ENCODE measurements at places on chromosomes 11 and 22.

DNA sequence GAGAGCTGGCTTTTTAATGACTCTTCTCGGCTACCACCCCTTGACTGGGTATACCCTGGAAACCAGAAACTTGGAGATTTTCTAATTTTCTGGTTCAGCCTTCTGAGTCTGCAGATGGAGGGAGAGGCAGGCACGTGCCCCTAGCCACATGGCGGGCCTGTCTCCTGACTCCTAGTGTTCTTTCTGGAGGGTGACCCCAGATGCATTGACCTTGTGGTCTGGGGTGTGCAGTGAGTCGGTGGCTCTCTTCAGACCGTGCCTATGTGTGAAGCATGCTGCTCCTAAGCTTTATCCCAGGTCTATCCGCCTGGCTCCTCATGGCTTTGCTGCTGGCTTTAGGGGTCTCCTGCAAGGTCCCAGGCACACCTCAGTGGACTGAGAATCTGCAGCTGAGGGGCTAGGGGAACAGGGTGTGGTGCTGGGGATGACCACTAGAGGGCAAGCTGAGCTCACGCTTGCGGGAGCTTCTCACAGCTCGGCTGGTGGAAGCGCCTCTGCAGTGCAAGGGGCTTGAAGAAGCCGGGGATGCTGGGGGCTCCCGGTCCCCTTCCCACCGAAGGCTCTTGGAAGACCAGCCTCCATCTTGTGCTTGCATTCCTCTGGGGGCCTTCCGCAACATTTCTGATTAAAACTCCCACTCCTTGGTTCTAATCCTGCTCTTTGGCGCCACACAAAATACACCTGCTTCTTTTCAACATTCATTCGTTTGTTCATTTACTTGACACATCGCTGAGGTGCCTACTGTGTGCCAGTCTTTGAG lies 51.8 kb downstream of the OTOG start:
- peak; percentile 90 for DNase-seq

DNA sequence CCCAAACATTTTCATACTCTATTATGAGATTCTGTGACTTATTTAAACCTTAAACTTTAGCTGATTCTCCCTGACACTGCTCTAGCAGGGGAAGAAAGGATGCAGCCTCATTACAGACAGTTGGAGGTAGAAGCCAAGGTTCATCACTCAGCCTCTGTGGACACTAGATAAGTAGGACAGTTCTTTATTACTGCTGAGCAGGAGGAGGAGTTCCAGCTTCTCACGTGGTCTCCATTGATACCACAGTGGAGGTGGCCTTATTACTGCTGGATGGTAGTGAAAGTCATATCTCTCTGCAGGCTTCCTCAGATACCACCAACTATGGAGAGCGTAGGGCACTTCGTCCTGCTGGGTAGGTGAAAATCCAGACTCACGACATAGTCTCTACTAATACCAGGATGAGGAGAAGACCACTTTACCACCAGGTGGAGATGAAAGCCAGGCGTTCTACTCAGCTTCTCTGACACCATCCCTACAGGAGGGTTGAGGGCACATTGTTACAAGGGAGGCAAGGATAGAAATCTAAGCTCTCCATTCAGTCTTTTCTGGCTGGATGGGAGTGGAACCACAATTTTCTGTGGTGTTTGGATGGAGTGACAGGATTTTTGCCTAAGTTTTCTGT lies 13.1 kb upstream of the ANGPTL5 start:
- no peak for DNase-seq

- peak; percentile 90 for DNase-seq
These were observed 357.3 kb downstream of the CTTN start for GRCh38 chr11:70755410-70756158.

- DNase-seq, result no peak
These were observed 55.3 kb upstream of the PARVG start for GRCh38 chr22:44125421-44125820.

DNA sequence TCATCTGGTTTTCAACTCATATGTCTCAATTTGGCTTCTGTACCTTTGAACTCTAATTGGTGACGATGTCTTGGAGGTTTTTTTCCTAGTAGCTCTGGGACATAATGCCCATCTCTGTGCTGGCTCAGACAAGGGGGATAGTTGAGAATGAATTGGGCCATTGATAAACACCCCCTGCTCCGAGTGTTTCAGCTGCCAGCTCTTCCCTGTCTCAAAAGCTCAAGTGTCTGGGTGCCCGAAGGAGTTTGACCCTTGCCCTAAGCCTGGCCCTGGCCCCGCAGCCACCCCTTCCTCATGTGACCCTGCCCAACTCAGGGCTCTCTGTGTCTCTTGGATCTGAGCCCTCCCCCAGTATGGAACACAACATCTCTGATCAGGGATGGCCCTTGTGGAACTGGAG lies 3.0 kb downstream of the INSC start:
- DNase-seq, result no peak

DNA sequence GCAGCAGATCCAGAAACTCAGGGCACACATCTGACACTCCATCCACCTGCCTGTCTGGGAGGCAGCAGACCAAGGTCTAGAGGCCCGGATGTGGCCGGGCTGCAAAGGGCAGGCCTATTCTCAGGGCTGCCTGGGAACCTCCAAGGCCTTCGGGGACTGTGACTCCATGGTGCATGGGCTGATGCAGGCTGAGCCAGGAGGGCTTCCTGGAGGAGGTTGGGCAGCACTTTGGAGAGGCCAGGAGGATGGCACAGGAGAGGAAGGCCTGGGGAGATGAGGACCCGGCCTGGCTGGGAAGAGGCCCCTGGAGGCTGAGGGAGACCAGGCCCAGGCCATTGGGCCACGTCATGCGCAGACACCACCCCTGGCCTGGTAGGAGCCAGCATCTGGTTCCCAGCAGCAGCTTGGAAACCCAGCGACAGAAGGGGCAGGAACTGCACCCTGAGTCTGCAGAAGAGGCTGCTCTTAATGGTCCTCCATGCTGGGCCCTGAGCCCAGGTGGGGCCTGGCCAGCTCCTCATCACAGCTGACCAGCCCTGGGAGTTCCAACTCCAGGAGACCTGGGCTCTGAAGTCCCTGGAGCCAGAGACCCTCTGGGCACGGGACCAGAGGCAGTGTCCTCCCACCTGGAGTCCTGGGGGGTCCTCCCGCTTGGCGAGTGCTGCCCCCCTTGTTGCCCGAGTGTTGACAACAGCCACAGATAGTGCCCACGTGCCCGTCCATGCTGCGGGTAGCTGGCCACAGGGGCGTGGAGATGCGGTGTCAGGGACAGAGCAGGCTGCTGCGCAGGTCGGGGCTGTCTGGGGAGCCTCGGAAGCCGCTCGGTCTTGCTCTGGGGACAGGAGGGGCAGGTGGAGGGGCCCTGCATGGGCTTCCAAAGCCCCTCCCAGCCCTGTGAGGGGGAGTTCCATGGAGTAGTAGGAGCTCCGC lies 5.5 kb downstream of the PHLDA2 start:
- DNase-seq, result no peak

DNA sequence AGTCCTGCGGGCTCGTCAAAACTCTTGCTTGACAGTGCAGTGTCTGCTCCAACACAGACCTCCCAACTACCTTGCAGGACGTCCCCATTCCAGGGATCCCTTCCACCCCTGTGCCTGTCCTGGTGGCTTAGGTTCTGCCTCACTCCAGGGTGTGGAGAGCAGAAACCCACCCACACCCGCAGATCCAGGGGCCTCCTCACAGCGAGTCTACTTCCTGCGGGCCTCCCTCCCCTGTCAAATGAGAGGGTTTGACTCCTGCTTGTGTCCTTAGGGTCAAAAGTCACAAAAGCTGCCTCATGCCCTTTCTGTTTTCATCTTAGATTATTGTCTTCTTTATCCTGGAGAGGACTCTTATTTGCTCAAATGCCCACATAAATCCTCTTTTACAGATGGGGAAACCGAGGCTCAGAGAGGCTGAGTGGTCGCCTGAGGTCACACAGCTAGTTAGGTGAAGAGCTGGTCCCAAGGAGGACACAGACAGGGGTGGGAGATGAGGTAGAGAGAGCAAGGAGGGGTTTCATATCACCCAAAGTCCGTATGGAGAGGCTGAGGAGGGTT lies 81.1 kb upstream of the KCNQ1OT1 start:
- DNase-seq, result no peak

GRCh38 chr11:110429731-110430266 lies at the start of gene FDX1:
FDX1 (plus strand) TSS chr11:110429948; CDS start chr11:110430121, 173 bp downstream.
- peak; percentile 96 for DNase-seq

DNA sequence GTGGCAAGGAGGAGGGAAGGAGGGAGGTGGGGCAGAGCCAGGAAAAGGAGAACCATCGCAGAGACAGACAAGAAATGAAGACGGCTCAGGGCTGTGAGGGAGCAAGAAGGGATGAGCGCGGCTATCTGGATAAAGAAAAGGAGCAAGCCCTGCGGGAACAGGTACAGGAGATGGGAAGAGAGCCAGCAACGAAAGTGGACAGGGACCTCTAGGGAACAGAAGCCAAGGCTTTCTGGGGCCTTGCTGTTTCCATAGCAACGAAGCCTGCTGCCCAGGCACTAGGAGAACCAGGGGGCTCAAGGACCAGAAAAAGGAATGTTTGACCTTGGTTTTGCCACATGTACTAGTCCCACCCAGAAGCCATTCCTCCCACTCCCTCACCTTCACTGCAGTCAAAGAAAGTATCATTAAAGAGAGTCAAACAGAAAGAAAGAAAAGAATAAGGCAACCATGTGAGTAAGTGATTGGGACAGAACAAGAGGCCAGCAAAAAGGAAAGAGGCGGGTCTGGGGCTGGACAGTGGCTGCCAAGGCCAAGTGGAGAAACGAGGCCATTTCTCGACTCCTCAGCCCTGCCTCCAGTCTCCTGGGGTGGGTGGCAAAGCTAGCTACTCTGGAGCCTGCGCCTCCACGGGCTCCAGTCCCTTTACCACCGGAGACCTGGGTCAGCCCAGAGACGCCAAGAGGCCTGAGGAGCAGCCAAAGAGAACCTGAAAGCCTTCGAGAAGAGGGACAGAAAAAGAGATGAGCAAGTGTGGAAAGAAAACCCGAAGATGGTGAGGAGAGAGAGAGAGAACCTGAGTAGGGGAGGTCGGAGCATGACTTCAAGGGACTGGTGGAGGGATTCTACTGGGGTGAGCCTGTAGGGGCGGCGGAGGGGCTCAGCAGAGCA lies 35.1 kb downstream of the NRXN2 start:
- DNase-seq, result peak; percentile 47

DNA sequence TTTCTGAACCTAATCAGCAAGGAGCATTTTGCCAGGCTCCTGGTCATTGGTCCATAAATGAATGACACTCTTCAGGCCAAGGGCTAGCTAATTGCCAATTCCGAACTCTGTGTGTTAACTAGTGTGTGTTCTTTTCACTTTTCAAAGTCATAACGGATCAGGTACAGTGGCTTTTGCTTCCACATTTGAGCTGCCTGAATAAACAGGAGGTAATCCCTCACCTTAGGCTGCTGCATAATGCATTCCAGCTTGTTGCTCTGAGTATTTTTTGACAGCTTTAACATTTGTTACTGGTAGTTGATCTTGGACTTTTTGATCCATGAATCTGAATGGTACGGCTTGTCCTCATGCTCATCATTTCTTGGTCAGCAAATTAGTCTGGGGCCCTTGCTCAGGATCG lies 485.1 kb downstream of the CNTN5 start:
- no peak for DNase-seq

- DNase-seq, result peak; percentile 71
These were observed 1.7 kb downstream of the PHF21A start for GRCh38 chr11:46119352-46120216.

GRCh38 chr11:70745451-70745850 lies 347.1 kb downstream of the CTTN start:
- no peak for DNase-seq

DNA sequence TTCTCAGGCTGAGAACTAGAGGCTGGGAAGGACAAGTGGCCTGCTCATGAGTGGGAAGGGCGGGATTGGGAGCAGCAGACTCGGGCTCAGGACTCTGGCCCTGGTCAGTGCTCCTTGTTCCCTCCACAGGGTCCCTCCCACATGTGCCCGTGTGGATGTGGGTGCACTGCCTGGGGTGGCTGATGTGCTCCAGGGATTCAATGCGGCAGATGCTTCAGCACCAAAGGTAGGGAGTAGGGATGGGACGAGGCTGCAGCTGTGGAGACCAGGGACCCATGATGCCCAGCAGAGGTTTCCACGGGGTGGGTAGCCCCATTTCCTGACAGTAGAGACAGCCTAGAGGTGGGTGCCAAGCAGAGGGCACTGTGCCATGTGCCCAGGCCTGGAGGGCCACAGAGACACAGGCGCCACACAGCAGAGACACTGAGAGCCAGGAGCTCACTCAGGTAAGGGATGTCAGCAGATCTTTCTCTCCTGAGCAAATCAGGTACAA lies 89.5 kb downstream of the GGTLC2 start:
- no peak for DNase-seq

DNA sequence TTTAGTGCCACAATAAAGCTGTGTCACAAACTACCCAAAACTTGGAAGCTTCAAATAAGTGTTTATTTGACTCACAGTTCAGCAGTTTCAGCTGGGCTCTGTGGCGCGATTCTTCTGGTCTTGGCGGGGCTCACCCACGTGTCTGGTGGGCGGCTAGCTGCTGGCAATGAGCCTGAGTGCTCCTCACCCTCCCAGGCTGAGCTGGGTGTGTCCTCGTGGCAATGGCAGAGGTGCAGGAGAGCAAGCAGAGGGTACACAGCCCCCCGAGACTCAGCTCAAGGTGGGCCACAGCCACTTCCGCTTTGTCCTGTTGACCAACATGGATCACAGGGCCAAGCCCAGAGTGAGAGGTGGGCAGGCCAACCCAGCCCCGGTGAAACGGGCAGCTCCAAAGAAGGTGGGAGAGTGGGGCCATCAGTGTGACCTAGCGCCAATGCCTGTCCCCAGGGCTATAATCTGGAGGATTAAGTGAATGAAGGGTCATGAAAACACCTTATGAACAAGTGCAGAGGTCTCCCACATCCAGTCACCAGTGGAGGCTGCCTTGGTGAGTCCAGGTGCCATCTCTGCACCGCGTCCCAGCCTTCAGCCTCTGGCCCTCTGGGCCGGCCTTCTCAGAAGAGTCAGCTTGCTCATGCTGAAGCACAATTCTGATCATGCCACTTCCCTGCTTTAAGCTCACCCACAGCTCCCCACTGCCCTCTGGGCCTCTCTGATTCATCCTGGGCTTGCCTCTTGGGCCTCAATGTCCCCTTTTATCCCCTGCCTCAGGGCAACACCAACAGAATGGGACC lies 74.6 kb upstream of the RTL6 start:
- DNase-seq, result no peak

DNA sequence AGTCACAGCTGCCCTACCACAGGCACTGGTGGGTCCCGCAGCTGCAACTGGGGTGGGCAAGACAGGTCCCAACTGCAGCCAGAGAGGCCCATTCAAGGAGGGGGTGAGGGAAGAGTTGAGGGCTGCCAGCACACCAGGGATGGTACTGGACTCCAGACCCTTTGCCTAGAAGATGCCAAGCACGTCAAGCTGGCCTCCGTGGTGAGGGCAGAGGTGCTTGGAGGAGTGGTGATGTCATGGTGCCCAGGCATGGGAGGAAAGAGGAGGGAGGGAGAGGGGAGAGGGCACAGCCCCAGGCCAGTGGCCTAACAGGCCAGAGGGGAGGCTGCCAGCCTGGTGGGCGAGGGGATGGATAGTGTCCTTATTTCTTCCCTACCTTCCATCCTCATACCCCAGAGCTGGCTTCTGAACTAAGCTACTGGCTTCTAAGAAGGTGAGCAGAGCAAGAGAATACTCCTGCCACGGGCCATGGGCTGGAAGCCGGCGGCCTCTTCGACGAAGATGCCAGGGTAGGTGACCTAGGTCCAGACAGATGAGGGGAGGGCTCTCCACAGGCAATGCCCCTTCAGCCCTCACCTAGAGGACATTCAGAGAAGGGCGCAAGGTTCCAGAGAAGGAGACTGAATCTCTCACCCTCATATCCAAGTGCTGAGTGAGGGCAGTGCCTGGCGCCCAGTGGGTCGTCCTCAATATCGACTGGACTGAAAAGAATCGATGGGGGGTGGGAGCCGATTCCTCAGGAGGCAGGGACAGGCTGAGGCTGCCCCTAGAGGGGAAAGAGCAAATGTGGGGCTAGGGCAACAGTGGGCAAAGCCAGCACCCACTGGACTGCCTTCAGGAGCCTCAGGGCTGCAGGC lies 1.8 kb downstream of the SYT7 start:
- DNase-seq, result peak; percentile 41

All from neural progenitor cell (in vitro differentiated cells).